ENCODE measurements at places on chromosomes 5 and 9.

DNA sequence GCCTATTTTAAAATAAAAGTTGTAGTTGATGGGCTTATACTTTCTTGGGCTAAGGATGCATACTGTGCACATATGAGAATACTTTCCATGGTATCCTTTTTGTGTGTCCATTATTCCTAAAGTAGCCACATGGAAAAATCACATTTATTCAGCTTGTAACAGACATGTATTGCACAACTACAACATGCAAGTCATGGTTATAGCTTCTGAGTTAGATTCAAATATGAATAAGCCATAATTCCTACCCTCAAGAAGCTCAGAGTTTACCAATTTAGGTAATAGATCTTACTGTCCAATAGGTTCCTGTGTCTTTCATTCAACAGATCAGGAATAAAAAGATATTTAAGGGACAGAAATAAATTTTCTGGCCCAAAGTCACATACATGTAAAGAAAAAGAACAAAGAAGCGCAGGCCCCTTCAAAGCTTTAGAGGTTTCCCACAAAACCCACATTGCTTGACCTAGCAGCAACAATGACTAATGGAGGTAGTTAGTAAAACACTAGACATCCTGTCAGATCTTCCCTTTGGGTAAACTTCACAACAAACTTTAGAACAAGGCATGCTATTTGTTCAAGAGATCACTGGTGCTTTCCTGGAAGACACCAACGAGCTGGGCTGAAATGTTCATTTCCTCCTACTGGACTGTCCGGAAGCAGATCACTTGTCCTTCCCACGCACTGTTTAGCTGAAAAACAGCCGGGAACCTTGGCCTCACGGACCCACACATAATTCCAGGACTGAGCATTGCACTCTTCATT lies 78.4 kb upstream of the ITGA1 start:
- DNase-seq, result no peak

- no peak for DNase-seq
These were observed 149.0 kb downstream of the AUH start for GRCh38 chr9:91212596-91213243.

GRCh38 chr9:33117306-33117705 lies 40.8 kb upstream of the SMU1 start:
- no peak for DNase-seq

- DNase-seq, result peak; percentile 55
These were observed at the start of gene ABCA1 for GRCh38 chr9:104927912-104928740. TSS of gene ABCA1 (minus strand) at chr9:104928155. CDS start at chr9:104903679, 24,476 bp downstream.

- DNase-seq, result no peak
These were observed 10.4 kb downstream of the TRIM14 start for GRCh38 chr9:98108531-98109031.

- DNase-seq, result no peak
These were observed 2.1 kb upstream of the SCAI start for GRCh38 chr9:125145425-125145824.

DNA sequence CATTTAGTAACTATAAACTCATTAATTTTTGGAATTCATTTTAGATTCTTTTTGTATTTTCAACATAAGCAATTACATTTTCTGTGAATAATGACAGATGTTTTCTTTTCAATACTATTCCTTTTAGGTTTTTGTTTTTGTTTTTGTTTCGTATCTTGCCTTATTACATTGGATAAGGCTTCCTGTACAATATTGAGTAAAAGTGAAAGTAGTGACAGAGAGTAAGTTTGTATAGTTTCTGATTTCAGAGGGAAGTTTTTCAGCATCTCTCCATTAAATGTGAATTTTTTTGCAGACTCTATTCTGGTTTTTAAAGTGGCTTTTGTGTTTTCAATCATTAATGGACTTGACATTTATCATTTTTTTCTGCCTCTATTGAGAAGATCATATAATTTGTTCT lies 12.8 kb upstream of the CAMK4 start:
- no peak for DNase-seq

GRCh38 chr9:114370251-114370967 lies 17.4 kb downstream of the AKNA start:
- DNase-seq, result no peak

DNA sequence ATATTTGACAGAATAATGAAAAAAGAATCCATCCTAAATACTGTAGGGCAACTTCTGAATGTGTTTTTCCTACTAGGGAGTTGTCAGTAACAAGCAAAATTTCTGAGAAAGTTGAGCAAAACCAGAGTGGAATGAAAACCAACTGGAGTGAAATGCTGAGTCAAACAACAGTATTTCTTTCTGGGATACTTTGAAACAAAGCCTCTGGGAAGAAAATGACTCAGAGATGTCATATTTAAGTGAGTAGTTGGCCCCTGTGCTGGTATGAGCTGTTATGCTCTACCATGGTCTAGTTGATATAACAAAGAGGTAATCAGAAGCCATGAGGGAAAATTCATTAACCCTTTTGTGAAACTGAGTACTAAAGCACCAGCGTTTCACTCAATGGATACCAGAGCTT lies 372.1 kb upstream of the C9orf72 start:
- DNase-seq, result no peak

- no peak for DNase-seq
These were observed 2.0 kb downstream of the AK1 start for GRCh38 chr9:127875306-127875966.

- no peak for DNase-seq
These were observed 39.6 kb upstream of the DMXL1 start for GRCh38 chr5:119031011-119031886.

GRCh38 chr9:4865681-4866080 lies 72.9 kb downstream of the RCL1 start:
- DNase-seq, result no peak

GRCh38 chr9:103985077-103985476 lies 109.0 kb upstream of the SMC2 start:
- DNase-seq, result no peak

- no peak for DNase-seq
These were observed 128.5 kb upstream of the IQGAP2 start for GRCh38 chr5:76274571-76274970.

GRCh38 chr5:132184588-132184987 lies 43.1 kb downstream of the P4HA2 start:
- DNase-seq, result no peak

GRCh38 chr5:139733010-139733688 lies 62.5 kb upstream of the PSD2 start:
- no peak for DNase-seq

- no peak for DNase-seq
These were observed 94.8 kb downstream of the DCP2 start for GRCh38 chr5:113071401-113071800.

DNA sequence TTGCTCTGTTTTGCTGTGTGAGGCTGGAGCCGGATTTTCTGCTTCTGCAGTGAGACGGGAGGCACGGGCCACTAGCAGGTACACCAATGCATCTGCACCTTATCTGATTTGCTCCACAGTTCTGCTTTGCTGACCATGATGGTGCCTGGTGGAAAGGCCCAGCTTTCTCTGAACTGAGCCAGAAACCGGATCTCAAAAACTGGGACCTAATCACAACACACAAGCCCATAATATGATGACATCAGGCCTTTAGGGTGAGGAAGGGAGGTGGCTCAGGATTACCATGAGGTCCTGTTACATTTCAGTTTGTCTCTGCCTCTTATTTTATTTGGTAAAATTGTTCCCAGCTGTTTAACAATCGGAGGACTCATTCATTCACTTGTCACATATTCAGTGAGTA lies 49.8 kb downstream of the FGF1 start:
- DNase-seq, result no peak

DNA sequence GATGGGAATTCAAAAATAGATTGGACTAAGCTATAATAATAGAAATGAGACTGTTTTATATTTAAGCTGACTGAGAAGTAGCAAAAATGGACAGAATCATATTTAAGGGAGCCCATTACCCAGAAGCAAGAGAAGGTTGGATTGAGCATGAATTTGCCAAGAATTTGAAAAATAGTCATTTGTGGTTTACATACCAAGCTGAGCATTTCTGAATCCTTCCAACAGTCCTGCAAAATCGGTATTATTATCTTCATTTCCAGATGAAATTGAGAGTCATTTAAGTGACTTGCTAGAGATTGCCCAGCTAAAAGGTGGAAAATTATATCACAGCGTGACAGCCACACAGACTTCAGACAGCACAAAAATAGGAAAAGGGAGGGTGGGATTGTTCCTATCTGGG lies 48.4 kb downstream of the TNFSF15 start:
- DNase-seq, result no peak

GRCh38 chr5:123156577-123157296 lies 67.7 kb downstream of the PRDM6 start:
- no peak for DNase-seq

DNA sequence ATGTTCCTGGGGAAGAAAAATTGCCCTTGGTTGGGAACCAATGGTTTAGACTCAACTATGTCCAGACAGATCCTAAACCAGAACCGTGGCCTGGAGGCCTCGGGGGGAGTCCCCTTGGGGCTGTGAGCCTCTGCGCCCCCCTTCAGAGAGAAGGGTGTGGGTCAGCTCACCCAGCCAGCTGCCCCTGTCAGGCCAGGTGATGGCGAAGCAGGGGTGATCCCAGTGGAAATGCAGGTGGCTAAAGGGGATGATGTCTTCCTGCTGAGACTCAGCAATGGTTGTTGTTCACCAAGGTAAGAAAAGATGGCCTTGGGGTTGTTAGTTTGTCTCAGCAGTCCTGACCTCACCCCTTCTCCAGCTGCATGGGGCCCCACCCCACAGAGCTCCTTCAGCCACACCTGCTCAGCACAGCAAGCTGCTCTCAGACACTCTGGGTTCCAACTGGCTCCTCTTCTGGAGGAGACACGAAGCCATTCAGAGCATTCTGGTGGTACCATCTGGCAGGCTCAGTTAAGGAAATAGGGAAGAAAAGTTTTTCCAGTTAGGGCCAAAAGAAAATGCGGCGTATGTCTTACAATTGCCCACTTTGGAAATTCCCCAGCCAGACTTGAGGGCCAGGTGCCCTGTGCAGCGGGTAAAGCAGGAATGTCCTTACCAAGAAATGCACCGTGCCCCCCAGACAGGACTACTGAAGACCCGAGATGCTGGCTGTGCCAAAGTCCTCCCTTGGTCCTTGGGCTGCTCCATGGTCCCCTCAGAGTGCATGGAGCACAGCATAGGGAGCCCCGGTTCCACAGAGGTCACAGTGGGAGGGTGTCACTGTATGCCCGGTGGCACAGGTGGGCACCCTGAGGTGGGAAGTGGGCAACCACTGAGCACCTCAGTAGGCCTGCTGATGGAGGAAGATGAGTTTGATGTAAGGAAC lies 90.2 kb downstream of the NSUN2 start:
- DNase-seq, result no peak

DNA sequence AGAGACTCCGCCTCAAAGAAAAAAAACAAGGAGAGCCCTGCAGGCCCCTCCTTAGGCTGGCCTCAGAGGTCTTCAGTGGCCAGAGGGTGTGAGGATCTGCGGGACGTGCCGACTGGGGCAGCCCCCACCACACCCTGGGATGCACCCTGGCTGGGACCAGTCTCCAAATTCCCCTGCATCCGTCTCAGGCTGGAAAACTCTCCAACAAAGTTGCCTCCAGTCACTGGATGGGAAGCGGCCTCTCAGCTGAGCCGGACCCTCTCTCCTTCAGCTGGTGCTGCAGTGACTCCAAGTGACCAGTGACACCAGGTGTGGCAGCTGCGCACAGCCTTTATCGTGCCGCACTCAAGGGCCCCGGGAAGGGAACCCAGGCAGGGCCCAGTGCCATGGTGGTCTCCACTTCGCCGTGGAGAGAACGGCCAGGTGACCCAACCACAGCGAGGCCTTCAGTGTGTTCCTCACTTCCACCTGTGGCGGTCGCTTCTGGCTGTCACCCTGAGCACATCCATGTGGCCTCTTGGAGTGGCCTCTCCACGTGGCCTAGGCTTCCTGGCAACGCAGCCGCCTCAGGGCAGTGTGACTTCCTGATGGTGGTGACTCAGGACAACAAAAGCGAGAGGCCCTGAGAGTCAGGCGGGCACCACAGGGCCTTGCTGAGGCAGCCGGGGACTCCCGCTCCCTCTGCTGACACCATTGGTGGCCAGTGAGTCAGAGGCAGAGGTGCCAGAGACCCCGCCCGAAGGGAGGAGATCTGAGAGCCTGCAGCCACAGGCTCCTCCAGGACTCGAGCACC lies 19.3 kb upstream of the CAMSAP1 start:
- DNase-seq, result no peak

- peak; percentile 75 for DNase-seq
These were observed 246.0 kb upstream of the NUDT12 start for GRCh38 chr5:103808464-103809106.

DNA sequence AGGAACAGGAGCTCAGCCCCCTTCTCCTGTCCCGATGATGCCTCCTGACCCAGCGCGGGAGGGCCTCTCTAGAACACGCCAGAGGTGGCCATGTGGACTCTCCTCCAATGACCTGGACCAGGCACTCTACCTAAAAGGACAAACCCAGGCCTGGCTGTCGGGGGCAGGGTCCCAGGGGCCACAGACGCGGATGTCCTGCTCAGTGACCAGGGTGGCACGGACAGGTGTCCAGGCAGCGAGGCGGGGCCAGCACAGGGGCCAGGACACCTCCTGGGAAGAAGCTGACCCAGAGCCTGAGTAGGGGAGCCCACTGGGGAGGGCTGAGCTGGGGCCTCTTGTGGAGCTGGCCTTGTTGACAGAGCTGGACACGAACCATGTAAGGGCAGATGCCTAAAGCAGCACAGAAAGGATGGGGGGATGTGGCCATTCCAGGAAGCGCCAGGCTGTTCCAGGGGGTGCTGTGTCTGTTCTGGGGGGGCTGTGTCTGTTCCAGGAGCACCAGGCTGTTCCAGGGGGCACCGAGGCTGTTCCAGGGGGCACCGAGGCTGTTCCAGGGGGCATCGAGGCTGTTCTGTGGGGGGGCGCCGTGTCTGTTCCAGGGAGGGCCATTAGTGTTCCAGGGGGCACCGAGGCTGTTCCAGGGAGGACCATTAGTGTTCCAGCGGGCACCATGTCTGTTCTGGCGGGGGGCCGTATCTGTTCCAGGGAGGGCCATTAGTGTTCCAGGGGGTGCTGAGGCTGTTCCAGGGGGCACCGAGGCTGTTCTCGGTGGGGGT lies 30.5 kb downstream of the EXD3 start:
- DNase-seq, result no peak

DNA sequence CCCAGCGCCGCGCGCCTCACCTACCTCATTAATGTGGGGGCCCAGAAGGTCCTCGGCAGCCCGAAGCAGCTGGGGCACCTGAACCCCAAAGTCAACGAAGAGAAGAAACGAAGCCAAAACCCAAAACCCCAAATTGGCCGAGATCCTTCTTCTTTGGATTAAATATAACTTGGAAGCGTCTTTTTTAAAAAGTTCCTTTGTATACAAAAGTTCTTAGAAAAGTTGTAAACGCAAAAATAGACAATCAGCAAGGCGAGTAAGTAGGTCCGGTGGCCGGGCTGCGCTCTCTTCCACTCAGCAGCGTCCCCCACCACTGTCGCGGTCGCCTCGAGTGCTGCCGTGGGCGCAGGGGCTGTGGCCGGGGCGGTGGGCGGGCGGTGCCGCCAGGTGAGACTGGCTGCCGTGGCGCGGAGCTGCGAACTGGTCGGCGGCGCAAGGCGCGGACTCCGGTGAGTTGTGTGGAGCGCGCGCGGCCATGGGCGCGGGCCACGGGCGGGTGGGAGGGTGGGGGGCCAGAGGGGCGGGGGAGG lies 360 bp downstream of the KLF4 start:
- no peak for DNase-seq

DNA sequence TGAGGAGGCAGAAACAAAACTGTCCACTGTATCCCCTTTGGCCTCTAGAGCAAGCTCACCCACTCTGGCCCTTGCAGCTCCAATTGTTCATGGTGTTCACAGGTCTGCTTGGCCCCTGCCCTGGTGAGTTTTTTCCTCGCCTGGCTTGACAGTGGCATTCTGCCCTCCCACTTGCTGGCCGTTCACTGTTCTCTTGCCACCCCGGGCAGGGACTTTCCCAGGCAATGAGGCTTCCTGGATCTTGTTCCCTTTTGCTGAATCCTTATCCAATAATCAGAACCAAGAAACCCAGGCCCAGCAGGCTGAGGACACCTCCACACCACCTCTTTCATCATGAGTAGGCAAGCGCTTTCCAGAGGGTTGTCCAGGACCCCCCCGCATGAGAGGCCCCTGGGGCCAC lies 31.2 kb downstream of the ZNF618 start:
- no peak for DNase-seq

All from NCI-H2227 treated with DMSO at 0.1 percent for 48 hours (cell line).